Skeletal muscle tissue (tissue), 5 donors: ENCODE measurements at places on chromosomes 6 and 20. TPM values are rescaled to one million over a fixed set of nuclear protein-coding genes. Genes with fewer than 3 reads are reported as not detected.

The PSMB9 gene
- 7.8 TPM for total RNA-seq

The ULBP3 gene
- total RNA-seq, result 1.0 TPM

The PAX1 gene
- under 0.01 TPM for total RNA-seq

The ECT2L gene
- under 0.01 TPM for total RNA-seq

The CD83 gene
- total RNA-seq, result 13.6 TPM

The XPO5 gene
- 35.0 TPM for total RNA-seq

The FNDC11 gene
- 0.52 TPM for total RNA-seq

The DOK5 gene
- total RNA-seq, result 31.3 TPM

The FAM184A gene
- 10.4 TPM for total RNA-seq

The TMEM200A gene
- 21.4 TPM for total RNA-seq

The BMP5 gene
- total RNA-seq, result 11.5 TPM
